Left cardiac atrium (tissue), 4 donors: ENCODE measurements at places on chromosomes 6 and 20. TPM values are rescaled to one million over a fixed set of nuclear protein-coding genes. Genes with fewer than 3 reads are reported as not detected.

ID1 gene
- total RNA-seq = 103 TPM

RBPJL gene
- not detected for total RNA-seq

TRIM15 gene
- total RNA-seq = not detected

ALDH5A1 gene
- total RNA-seq = 16.2 TPM

TMEM170B gene
- 5.7 TPM for total RNA-seq
